ENCODE measurements at places on chromosomes 4 and X.
A peak's percentile ranks its signal among the peaks of the same experiment; 100 is the strongest.

DNA sequence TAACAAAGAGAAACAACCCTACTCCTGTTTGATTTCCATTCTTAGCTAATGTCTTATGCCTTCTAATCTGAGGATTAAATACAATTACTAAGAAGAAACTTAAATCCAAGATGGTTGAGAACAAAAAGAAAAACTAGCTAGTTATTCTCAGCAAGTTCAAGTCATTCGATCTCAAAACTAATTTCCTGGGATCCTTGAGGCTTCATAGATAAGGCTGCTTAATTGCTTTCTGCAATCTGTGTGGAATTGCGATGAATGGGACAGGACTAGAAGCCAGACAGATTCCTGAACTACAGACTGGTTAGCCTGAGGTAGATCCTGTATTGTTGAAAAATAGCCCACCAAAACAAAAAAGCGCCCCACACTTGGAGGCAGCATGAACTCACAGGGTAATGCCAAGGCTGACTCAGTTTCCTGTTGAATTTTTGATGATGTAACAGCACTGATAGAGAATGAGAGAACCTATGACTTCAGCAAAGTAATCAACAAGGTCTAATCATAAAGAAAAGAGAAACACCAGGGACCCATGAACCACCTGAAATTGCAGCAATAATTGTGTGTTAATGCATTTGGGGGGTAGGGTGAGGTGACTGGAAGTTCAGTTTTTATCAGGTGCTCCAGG is 33.9 kb downstream of the KLHL15 start:
- DNase-seq, result no peak

DNA sequence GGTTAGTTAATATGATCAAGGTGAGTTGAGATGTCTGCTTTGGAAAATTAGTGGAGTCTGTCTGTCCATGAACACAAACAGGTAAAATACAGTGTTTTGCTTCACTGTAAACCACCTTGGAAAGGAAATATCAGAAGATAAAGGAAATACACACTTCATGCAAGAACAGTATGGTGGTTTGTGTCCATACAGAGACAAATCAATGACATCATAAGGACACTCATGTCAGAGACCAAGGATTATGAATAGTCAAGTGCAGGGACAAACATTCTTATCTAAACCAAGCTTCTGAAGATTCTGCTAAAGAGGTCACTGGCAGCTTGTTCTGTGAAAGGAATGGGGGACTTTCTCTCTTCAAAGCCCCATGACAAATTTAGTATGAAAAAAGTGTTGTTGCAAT is 322.9 kb upstream of the F9 start:
- no peak for DNase-seq

- no peak for DNase-seq
Measured at GRCh38 chr4:169416997-169417396, 146.2 kb upstream of the SH3RF1 start.

DNA sequence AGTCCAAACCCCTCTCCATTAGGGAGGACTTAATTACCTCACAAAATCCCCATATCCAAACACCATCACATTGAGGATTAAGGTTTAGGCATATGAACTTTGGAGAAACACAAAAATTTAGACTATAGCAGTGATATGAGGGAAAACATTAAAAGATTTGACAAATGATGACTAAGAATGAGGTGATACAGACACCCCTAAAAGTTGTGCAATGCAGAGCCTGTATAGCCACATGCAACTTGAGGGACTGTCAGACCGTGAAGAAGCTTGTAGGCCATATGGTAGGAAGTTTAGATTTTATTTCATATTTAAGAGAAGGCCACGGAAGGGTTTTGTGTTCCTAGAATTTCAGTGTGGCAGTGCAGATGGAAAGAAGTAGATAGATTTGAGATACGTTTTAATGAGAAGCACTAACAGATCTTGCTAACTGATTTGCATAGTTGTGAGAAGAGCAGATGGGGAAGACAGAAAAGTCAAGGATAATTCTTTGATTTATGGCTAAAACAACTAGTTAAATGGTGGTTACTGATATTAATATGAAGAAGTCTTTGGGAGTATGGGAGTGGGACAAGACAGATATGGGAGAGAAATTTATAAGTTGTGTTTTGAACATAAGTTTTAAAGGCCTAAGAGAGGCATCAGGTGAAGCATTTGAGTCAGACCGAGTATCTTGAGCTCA is 5.5 kb upstream of the FIP1L1 start:
- no peak for DNase-seq

DNA sequence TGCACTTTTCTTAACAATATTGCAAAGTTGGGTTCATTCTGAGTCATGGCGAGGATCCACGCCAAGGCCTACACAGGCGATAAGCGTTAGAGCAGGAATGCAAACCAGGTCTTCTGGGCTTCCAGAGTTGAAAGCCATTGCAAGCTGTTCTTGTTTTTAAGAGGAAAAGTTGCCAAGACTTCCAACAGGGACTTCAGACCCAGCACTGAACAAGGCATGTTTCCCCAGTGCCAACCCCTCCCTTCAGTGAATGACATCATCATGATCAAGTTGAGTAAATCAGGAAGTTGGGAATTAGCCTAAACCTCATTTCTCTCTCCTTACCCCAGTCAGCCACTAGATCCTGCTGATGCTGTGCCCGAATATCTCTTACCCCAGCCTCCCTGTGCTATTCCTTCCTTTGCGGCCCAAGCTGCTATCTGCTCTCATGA is 355.1 kb downstream of the HS3ST1 start:
- DNase-seq, result no peak

DNA sequence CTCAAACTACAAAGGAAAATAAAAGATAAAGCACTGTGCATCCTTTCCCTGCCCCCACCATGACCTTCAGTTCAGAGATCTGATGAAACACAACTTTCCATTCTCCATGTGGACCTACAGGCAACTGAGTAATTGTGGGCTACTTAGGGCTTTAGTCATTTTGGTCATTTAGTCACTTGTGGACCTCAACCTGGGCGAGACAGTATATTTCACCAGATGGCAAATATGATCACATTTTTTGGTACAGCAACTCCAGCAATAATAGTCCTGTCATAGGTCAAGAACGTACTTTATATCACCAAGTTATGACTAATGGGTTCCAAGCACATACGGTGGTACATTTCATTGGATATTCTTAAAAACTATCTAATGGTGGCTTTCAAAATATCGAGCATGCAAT is 141.2 kb downstream of the PDGFC start:
- no peak for DNase-seq

GRCh38 chrX:11886745-11887144 is 128.7 kb downstream of the MSL3 start:
- DNase-seq, result no peak

GRCh38 chr4:13876131-13876530 is 248.6 kb upstream of the BOD1L1 start:
- DNase-seq, result no peak

DNA sequence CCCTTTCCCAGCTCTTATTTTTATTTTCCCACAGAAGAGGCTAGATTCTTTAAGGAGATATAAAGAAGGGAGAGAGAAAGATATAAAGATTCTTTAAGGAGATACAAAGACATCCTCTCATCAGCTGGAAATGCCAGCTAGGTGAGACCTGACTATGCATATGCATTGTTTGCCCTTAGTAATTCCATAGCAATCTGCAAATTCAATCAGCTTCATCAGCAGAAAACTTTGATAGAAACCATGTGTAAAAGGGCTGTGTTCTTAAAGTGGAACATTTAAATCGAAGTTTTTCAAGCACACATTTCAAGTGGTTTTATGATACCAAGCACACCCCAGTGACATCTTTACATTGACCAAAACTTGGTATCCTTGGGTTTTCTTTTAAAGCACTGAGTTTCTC is 24.1 kb downstream of the FHL1 start:
- DNase-seq, result no peak

DNA sequence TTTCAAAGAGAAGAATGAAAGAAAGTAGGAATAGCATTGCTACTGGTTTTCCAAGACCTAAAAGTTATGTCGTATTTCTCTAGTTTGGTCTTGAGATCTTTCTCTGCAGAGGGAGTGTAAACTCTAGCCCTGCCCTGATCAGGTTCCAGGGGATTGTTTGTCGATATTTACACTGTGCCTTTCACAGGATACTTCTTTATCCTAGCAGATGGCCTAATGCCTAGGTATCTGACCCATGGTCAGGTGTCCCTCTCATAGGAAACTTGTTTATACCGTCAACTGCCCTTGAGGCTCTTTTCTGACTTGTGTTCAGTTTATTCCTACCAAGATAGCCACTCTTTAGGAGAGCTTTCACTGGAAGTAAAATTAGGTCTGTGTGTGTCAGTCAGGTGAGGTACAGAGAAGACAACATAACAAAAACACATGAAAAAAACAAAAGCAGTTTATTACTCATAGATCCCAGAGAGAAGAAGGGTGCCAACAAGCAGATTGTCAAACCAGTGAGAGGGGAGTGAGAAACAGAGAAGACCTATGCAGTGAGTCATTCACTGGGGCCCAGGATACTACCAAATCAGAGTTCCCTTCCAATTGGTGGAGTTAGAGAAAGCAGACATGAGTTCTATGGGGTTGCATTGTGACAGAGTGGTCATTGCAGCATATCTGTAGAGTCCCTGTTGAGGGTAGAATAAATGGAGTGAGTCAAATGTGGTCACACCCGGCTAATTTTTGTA is 40.6 kb upstream of the THOC2 start:
- no peak for DNase-seq

DNA sequence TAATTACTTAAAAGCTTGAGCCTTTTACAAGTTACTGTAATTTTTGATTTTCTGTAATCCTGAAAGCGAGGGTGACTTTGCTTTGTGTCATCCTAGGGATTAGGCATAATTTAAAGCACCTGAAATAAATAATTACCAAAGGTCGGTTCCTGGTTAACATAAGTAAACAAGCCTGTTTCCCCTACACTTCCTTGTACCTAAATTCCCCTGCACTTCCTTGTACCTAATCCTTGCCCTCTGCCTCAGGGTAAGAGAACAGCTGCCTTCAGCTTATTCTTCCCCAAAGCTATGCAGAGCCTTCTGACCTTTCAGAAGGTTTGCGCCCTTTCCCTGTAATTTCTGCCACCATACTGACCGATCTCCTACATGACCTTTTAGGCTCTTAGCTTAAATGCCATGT is 166.1 kb upstream of the PDE5A start:
- DNase-seq, result no peak

DNA sequence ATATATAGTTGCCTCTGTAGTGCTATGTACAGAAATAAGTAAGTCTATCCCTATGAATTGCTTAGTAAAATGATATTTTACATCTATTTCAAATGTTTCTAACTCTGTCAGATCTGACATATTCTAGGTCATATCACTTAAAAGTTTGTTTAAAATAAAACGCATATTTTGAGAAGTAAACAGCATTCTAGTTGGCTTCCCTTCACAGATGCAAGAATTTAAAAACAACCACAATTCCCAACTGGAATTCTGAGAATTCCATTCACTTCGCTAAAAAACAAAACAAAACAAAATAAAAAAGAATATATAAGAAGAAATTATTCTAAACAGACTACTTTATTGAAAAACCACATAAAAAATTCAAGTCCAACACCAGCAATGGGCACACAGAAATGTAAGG is 126.0 kb downstream of the PPP3CA start:
- DNase-seq, result no peak

DNA sequence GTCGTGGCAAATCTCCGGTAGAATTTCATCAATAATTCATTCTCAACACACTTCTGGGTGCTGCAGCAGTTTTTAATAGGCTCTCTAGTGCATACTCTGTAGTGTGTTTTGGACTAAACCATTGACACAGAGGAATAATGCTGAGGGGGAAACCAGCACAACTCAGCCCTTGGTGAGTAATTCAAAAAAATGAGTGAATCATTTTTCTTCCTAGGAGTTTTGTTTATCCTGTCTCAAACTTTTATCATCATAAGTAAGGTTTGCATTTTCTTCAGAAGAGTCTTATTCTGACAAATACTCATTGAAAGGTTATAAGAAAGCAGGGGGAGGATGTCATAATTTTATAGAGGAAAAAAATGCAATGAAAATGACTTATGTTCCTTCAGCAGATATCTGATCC is 2542.7 kb downstream of the PCDH7 start:
- no peak for DNase-seq

- DNase-seq, result no peak
Measured at GRCh38 chr4:95204267-95204844, 344.4 kb downstream of the UNC5C start.

GRCh38 chrX:153441296-153441695 is 4.6 kb downstream of the TREX2 start:
- DNase-seq, result no peak

DNA sequence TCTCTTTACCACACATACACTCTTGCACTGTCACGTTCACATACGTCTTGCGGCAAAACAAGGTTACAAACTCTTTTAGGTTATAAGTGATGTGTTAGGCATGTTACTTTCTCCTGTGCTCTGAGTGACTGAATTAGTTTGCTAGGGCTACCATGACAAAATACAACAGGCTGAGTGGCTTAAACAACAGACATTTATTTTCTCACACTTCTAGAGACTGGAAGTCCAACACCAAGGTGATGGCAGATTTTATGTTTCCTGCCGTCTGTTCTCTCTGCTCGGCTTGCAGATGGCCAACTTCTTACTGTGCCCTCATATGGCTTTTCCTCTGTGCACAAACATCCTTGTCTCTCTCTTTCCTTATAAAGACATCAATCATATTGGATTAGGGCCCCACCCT is 1224.3 kb upstream of the TENM3 start:
- DNase-seq, result no peak

- DNase-seq, result peak; percentile 11
Measured at GRCh38 chrX:110003167-110004156, 548 bp downstream of the TMEM164 start.

GRCh38 chr4:73434311-73434710 is 1.7 kb upstream of the AFP start:
- DNase-seq, result no peak

DNA sequence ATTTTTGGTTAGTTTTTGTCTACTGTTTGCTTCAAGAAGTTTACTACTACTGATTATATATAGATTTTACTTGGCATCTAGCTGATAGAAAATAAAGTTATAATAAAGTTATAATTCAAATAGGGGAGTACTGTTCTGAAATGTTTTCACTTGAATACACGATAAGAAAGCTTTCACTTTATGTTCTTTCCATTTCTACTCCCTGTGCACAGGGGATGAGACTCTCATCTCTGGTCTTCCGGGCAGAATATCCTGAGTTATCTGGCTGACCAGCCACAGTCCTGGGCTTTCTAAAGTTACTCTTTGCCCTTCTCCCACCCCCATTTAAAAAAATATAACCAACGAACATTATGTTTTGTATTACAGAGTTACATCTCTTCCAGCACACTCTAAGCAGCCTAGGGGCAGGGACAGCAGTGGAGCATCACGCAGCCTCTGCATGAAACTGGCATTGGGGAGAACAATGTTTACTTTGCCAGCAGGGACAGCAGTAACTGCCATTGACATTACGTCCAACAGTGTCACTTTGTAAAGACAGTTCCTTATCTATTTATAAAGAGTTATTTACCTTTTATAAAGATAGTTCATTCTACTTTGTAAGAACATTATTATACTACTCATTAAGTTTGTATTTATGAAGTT is 64.3 kb downstream of the METTL14 start:
- no peak for DNase-seq

GRCh38 chr4:183182873-183183725 is 84.0 kb downstream of the WWC2 start:
- no peak for DNase-seq

- no peak for DNase-seq
Measured at GRCh38 chrX:25015486-25016360, at the start of gene ARX. TSS of gene ARX (minus strand) at chrX:25015965. CDS start at chrX:25015737, 228 bp downstream.

Data from activated naive CD4-positive, alpha-beta T cell treated with anti-CD3 and anti-CD28 coated beads, Interleukin-2, amount 50 U/mL, for 16 hours (primary cell).